ENCODE measurements at places on chromosomes 12 and 14. TPM values are rescaled to one million over a fixed set of nuclear protein-coding genes. Genes with fewer than 3 reads are reported as not detected.

DNA sequence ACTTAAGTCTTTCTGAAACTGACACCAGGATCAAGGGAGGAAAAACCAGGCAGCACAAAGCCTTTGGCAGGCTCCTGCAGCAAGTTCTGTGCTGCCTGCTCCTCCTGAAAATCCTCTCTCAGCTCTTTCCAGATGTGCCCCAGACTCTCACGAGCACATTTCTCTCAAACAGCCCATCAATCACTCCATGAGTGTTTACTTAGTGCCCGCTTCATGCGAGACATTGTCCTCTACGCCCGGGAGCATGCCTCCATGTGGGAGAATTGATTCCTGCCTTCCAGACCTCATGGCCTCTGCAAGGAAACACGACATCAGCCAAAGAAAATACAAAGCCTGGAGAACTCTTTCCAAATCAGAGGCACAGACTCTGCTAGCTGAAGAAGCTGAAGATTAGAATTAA lies 46.5 kb upstream of the TSPAN11 start:
- no peak for DNase-seq

- DNase-seq: peak; percentile 91
Measured at GRCh38 chr12:12786706-12787601, 1.5 kb downstream of the APOLD1 start.

GRCh38 chr14:76329154-76329928 lies 46.6 kb upstream of the ESRRB start:
- no peak for DNase-seq

- DNase-seq: peak; percentile 92
Measured at GRCh38 chr14:66003082-66003730, 483.0 kb upstream of the CCDC196 start.

GRCh38 chr14:64763801-64764621 lies 59.8 kb downstream of the PLEKHG3 start:
- peak; percentile 78 for DNase-seq

GRCh38 chr12:123075087-123075645 lies 75.7 kb downstream of the PITPNM2 start:
- no peak for DNase-seq

DNA sequence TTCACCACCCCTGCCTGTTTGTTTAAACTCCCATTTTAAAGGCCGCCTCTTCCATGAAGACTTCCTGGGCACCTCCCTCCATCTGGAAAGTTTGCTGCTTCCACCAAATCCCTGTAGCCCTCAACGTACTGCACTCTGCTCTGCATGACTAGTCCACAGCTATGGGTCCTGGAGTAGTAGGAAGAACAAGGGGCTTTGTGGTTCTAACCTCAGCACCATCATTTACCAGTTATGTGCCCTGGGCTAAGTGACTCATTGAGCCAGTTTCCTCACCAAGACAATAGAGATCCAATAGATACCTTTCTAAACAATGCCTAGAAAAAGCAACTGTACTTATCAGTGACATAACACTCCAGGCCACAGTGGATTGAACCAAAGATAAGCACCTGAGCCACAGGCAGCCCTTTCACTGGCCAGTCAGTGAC lies 8.5 kb upstream of the LTBP2 start:
- DNase-seq: peak; percentile 98

GRCh38 chr14:101932673-101933072 lies 31.7 kb upstream of the DYNC1H1 start:
- no peak for DNase-seq

DNA sequence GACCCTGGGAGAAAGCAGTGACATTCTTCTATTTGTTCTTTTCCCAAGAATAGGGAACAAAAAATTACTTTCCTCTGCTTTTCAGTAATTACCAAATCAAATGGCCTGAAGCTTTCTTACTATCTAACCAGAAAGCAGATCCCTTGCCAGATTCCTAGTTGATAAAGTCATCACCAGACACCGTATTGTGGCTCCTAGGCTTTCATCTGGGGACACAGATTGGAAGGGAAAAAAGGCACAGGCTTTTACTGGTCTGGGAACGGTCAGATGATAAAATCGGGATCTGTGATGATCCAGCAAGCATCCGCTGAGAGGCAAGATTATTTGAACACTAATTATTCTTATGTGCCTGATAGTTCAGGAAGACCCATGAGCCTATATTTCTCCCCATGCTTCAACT lies 79.1 kb upstream of the BCL2L14 start:
- DNase-seq: no peak

- peak; percentile 82 for DNase-seq
Measured at GRCh38 chr12:11746024-11746771, 96.7 kb downstream of the ETV6 start.

DNA sequence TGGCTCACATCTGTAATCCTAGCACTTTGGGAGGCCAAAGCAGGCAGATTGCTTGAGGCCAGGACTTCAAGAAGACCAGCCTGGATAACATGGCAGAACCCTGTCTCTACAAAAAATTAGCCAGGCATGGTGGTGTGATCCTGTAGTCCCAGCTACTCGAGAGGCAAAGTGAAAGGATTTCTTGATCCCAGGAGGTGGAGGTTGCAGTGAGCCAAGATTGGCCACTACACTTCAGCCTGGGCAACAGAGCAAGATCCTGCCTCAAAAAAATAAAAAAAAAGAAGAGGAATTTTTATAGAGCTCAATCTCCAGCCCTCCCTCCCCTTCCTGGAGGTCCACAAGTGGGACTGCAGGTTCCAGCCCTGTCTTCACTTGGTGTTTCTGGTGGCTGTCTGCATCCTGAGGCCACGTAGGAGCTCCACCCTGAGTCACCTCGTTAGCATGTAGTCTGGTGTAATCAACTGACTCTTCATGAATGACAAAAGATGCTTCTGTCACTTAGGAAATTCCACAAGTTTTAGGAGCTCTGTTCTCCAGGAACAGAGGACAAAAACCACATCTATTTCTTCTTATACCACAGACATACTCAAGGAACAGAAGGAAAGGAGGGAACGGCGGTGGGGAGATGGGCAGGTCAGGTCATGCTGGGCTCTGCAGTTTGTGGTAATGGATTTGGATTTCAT lies 16.2 kb downstream of the CCDC62 start:
- peak; percentile 23 for DNase-seq

The TAS2R9 gene
- not detected for total RNA-seq

The MGAT2 gene
- total RNA-seq: 73.3 TPM

The CLEC4A gene
- not detected for total RNA-seq

The IFNG-AS1 gene
- total RNA-seq: not detected
